Stimulated activated naive CD4-positive, alpha-beta T cell treated with Interleukin-2 at 50 U/mL for 16 hours (primary cell): ENCODE measurements at places on chromosomes 2 and 18.

DNA sequence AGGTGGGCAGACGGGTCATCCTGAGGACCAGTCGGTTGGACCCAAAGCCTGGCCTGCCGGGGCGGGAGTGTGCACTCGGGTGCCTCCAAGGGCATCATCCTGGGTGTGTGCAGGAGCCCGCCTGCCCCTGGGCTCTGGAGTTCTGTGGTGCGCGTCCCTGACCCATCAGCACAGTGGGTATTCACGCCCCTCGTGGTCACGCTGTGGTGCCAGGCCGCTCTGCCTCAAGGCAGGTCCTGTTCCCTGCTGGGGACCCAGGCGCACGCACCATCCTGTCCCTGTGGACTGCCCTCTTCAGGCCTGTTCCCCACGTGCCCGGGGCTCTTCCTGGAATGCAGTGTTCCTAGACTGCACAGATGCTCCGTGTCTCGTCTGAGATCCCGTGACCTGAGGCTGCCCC lies 14.3 kb upstream of the D2HGDH start:
- DNase-seq = no peak

- DNase-seq = peak; percentile 12
These were observed 303.7 kb upstream of the EPAS1 start for GRCh38 chr2:45993476-45993991.

- DNase-seq = no peak
These were observed 373.6 kb downstream of the DCDC2C start for GRCh38 chr2:4077017-4077416.

GRCh38 chr2:199979832-199980628 lies 24.6 kb downstream of the MAIP1 start:
- DNase-seq = peak; percentile 77

- DNase-seq = no peak
These were observed 483.2 kb upstream of the GYPC start for GRCh38 chr2:126172631-126173184.

GRCh38 chr2:7994397-7994951 lies 687.4 kb upstream of the ID2 start:
- DNase-seq = no peak

DNA sequence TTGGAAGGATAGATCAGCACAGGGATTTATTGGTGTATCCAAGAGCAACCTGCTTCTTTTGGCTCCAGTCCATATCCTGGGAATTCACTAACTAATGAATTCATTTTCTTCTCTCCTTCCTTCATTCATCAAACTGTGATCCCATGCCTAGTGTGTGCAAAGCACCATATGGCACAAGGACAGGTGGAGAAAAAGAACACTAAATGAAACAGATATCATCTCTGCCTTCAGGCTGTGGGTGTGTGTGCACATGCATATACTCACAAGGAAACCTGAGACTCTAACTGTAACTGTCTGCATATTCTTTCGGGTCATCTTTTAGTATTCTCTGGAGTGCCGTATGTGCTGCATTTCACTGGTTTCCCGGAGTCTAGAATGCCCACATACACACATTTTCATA lies 20.2 kb downstream of the TNP1 start:
- DNase-seq = no peak

- DNase-seq = no peak
These were observed 244.7 kb downstream of the NBAS start for GRCh38 chr2:15316370-15316814.

DNA sequence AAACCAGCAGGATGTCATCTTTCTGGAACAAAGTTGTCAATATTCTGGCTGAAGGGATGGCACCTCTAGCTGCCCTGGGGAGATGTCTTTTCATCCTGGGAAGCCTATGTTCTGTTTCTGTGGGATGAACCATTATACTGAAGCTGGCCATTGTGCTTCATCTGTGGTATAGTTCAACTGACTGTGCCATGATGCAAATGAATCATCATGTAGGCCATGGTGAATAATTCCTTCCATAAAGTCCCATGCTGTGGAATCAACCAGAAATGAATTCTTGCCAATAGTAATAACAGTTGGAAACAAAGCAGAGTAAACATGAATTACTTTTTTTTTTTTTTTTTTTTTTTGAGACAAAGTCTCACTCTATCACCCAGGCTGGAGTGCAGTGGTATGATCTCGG lies 64.1 kb upstream of the CNGA3 start:
- no peak for DNase-seq

GRCh38 chr2:111898703-111899514 lies 502 bp downstream of the MERTK start:
- DNase-seq = no peak

- DNase-seq = no peak
These were observed 87.9 kb downstream of the ICOS start for GRCh38 chr2:204024503-204024902.

DNA sequence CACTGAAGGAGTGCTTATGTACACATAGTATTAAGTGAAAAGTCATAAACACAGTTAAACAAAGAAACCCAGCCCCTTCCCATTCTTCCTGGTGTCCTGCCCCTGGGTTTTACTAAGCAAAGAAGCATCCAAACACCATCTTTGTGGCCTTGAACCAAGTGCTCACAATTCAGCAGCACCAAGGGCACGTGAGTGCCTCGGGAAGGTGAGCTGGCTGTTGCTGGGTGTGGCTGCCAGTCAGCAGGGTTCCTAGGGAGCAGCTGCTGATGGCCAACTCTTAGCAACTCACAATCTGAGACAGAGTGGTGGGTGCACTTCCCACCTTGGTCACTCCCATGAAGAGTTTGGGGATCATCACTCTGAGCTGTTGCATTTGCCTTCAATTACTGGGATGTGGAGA lies 97.7 kb upstream of the PGAP1 start:
- no peak for DNase-seq

DNA sequence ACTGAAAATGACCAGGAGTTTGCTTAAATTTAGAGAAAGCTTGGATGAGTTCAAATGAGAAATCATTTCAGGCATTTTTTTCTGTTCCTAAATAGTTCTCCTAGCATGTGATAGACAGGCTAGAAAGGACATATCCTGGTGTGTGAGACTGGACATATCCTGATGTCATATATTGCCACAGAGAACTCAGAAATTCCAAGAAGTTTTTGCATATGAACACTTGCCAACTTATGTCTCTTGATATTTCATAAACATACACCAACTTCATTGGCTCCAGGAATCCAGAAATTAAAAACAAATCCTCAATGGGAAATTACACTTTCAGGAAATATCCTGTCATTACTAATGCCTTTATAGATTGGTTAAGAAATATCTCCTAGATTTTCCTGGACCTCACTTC lies 2.9 kb upstream of the SERPINB4 start:
- DNase-seq = no peak

GRCh38 chr18:38322206-38322605 lies 756.6 kb upstream of the CELF4 start:
- no peak for DNase-seq

GRCh38 chr2:131567891-131568290 lies 40.2 kb downstream of the CCDC74A start:
- DNase-seq = no peak

DNA sequence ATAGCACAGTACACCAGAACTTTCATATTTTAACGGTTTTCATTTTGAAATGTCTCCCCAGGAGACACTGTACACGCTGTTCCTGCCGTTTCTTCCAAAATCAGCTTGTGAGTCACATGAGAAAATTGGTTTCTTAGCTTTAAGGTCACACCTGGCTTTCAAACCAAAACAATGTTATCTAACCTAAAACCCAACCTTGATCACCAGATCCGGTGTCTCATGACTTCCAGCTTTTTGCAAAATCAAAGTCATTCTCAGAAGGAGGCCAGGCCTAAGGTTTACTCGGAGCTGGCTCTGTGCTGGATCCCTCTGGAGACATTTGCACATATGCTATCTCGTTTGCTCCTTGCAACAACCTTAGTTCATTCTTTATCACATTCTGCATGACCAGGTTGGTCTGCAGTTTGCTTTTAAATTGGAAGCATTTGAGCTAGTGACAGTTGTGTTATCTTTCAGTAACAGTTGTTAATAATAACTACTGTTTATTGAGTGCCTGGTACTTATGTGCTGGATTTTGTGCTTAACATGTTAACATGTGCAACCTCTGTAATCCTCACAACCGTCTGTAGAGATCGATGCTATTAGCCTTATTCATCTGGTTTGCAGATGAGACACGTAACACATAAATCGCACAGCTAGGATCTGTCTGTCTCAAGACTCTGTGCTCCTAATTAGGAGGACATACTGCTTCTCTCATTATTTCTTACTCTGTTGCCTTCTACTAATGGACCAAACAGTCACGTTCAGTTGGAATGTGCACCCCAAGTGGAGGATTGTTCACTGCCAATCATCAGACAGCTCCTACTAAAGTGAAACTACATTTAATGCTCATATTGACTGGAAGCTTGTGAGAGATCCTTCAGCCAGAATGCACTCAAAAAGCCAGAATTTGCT lies 105.5 kb downstream of the RNF144A start:
- no peak for DNase-seq

DNA sequence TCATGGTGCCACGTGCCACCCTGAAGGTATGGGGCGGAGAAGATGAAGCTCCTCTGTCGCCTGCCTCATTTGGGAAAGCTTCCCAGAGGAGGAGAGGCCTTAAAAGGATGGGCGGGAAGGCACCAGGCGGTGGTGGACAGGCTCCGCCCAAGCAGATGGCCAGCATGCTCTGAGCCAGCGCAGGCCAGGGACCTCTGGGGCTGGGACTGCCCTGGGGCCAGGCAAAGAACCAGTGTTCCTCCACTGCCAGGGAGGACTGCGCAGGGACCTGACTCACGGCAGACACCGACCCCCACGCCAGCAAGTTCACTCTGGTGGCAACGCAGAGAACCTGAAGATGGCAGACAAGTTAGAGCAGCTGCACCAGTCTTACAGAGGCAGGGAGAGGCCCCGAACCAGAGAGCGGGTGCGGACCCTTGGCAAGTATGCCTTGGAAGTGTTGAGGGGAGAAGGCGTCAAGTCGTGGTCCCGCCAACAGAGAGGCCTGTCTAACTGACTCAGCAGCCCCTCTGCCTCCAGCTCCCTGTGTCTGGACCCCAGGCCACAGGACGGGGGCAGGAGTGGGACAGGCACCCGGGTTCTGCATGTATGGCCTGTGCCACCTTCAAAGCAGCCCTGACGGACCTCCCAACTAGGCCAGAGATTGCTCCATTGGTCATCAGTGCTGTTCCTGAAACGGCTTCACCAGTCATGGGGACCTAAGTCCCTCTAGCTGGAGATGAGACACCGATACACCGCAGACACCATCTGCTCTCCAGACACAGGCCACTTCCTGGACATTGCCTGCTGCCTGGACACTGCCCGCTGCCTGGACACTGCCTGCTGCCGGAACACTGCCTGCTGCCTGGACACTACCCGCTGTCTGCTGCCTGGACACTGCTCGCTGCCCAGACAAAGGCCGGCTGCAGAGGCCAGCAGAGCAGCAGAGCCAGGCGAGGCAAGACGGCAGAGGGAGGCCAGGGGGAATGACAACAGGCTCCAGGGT lies 124.7 kb downstream of the HDAC4 start:
- DNase-seq = no peak

DNA sequence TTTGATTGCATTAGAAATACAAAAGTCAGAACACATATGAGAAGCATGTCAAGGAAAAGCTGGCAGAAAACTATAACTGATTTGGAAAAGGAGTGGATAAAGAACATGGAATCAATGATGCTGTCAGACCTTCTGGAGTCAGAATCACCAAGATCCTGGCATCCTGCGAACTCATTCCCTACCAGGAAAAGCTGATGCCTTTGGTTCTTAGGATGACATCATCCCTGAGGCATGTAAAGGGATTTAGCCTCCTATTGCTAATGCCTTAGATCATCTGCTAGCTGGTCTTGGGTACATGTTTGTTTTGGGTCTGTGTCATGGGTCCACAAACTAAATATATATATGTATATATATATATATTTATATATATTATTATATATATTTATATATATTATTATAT lies 680.7 kb downstream of the EPHA4 start:
- DNase-seq = no peak

GRCh38 chr2:197229509-197230443 lies 80.8 kb downstream of the ANKRD44 start:
- DNase-seq = no peak

DNA sequence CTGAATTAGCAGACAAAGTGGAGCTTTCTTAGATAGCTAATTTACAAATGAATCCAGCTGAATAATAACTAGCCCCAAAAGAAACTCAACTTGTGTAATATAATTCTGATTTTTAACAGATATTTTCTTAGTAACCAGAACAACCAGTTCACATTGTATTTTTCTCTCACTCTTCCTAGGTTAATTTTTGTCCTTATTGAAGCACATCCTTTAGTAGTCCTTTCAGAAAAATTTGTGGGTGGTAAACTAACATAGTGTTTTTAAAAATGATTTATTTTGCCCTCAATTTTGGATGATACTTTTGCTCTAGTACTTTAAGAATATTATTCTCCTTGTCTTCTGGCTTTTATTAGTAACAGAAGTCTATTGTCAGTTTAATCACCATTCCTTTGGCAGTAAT lies 190.6 kb upstream of the SLC39A10 start:
- DNase-seq = no peak

GRCh38 chr2:224038830-224039079 lies 331 bp downstream of the SERPINE2 start:
- no peak for DNase-seq
